ENCODE measurements at places on chromosomes 5 and 9. TPM values are rescaled to one million over a fixed set of nuclear protein-coding genes. Genes with fewer than 3 reads are reported as not detected.
A peak's percentile ranks its signal among the peaks of the same experiment; 100 is the strongest.

- peak; percentile 100 for DNase-seq
Measured at GRCh38 chr5:56346741-56347535, 113.8 kb upstream of the ANKRD55 start.

PAEP gene
- not detected for total RNA-seq

ADGRV1 gene
- 0.35 TPM for total RNA-seq

GRCh38 chr5:24235946-24236345, 408.8 kb downstream of the CDH10 start:
- DNase-seq: no peak

GRCh38 chr5:56309262-56309826, 76.2 kb upstream of the ANKRD55 start:
- no peak for DNase-seq

PTGDS gene
- total RNA-seq: not detected

- DNase-seq: no peak
Measured at GRCh38 chr5:63962279-63962678, at the start of gene HTR1A. Gene HTR1A (minus strand): TSS chr5:63962445. CDS start chr5:63961719, 726 bp downstream.

AGXT2 gene
- not detected for total RNA-seq

DNA sequence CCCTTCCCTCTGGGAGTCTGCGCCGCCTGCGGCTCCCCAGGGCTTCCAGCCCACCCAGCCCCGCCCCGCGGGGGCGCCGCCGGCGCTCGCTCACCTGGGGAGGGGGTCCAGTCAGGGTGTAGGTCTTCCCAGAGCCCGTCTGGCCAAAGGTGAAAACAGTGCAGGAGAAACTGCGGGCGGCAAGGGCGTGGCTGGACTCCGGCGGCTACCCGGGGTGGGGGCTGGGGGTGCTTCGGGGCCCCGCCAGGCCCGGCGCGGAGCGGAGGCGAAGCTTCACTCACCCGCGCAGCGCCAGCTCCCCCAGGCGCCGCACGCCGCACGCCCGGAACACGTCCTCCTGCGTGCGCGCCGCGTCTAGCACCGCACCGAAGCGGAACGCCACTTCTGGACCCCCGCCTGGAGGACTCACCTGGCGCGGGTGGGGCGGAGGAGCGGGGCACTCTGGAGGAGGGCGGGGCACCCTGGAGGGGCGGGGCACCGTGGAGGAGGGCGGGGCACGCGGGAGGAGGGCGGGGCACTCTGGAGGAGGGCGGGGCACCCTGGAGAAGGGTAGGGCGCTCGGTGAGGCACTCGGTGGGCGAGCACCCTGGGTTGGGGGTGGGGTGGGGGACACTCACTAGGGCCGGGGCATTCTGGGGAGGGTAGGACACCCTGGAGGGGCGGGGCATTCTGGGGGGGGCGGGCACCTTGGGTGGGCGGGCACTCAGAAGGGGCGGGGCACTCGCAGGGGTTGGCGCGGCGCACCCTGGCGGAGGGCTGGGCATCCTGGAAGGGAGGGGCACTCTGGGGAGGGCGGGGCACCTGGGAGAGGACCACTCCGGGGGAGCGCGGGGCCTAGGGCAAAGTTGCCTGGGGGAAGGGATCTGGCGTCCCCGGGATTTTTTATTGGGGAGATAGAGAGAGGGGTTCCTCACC, 814 bp downstream of the KIF12 start:
- peak; percentile 39 for DNase-seq

DNA sequence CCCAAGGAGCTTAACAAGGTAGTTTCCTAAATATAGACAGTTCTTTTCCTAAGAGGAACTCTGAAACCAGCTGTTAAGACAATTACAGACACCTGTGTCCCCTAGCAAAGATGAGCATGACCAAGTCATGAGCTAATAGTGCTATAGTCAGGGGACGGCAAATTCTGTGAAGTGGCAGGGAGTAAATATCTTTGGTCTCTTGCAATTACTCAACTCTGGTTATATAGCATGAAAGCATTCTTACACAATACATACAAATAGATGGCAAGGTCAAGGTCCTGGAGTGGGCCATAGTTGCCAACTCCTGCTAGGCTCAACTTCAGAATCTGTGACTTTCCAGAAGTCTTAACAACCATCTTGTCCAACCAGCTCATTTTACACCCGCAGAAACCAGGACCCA, 103.7 kb downstream of the RFK start:
- no peak for DNase-seq

- DNase-seq: no peak
Measured at GRCh38 chr9:109967651-109968642, 187.9 kb downstream of the PALM2AKAP2 start.

- no peak for DNase-seq
Measured at GRCh38 chr5:1919209-1919566, 36.5 kb upstream of the IRX4 start.

- peak; percentile 38 for DNase-seq
Measured at GRCh38 chr9:98318834-98319478, 63.5 kb upstream of the TBC1D2 start.
